Progenitor cell of endocrine pancreas (in vitro differentiated cells): ENCODE measurements at places on chromosomes 3 and 15.
A peak's percentile ranks its signal among the peaks of the same experiment; 100 is the strongest.

GRCh38 chr15:62307551-62307950 is 142.5 kb upstream of the C2CD4B start:
- DNase-seq, result no peak

DNA sequence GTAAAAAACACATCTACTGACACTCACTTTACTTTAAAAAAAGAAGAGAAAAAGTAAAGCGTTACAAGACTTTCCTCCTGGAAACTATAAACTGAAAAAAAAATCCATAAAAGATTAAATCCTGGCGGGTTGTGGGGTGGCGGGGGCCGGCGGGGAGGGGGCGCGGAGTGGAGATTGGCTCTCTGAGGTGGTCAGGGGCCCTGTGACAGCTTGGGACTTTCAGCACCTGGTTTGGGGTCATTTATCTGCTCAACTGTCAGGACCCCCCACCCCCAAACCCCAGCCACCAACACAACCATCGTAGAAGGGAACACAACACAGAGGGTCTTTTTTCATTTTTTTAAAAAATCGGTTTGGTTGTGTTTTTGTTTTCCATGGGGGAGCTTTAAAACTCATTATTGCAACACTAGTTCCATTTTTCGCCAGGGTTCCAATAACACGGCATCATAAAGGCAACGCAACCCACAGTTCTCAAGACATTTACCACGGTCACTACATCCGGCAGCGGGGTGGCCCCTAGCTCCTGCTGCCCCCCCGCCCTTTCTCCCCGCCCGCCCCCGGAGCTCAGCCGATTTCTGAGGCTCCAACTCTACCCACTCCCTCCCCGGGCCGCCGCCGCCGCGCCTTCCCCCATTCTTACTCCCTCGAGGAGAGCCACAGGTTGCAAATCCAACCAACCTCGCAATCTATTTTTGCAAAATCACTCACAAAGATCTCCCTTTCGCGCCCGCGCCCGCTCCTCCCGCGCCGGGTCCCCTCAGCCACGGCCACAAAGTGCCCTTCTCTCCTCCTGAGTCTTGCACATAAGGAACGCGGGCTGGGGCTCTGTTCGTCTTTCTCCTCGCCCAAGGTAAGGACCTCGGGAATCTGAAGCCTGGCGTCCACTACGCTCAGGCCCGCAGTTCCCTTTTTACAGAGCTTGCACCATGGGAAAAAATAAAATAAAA is 1.8 kb downstream of the BCL6 start:
- peak; percentile 35 for DNase-seq

DNA sequence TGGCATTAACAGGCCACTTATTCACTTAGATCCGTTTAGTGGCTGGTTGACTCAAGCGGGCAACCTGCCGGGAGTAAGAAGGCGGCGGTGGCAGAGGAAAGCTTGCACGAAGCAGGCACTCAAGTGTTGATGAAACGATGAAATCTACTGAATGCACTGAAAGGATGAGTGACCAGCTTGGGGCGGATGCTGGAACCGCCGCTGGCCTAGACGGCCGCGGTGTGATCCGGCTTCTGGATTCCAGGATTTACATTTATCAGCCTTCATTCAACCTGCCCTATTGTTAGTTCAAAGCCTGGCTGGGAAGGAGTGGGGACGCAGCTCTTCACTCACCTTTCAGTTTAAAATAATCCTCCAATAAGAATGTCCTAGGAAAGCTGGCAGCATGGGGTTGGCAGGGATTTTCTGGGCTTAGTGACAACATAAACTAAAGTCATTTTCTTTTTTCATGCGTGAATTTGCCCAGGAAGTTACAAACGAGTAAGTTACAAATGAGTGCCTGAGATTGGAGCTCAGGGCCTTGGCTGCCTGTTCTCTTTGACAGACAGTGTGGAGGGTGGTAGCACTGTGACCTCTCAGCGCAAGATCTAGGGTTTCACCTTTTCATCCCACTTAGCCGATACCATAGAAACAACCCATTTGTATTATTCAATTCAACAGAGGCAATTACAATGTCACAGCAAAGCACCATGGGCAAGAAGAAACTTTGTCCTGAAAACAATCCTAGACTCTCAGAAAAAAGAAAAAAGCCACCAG is 1.1 kb upstream of the PLCH1 start:
- no peak for DNase-seq

- DNase-seq, result no peak
Measured at GRCh38 chr3:112133626-112134334, 732 bp upstream of the GCSAM start.
